ENCODE measurements at places on chromosomes 3 and 15.

- DNase-seq = no peak
Measured at GRCh38 chr3:195154111-195154791, 116.7 kb downstream of the XXYLT1 start.

- no peak for DNase-seq
Measured at GRCh38 chr15:85733416-85733815, 61.3 kb downstream of the KLHL25 start.

DNA sequence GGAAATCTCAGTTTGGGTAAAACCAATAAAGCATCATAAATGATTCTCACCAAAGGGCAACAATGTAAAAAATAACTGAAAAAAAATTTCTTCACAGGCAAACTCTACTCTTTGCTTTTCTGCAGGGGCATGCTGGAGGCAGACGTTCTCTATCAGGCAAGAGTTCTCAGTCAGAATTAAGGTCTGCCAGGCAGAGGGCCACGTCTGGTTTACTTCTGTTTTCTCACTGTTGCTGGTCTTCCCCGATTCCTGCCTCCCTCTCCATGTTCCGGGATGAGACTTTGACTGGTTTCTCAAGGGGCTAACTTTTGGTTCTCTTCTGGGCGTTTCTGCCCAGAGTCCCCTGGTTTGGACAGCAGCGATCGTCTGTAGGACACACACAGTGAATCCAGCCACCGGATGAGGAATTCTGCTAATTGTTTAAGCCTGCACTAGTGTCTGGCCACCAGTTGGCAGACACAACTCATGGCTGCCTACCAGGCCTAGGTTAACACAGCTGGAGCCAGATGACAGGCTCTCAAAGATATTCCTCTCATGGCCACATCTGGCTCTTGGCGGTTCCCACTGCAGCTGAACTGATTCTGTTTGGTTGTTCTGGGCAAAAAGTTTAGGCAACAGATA lies 273.1 kb downstream of the FOXP1 start:
- no peak for DNase-seq

DNA sequence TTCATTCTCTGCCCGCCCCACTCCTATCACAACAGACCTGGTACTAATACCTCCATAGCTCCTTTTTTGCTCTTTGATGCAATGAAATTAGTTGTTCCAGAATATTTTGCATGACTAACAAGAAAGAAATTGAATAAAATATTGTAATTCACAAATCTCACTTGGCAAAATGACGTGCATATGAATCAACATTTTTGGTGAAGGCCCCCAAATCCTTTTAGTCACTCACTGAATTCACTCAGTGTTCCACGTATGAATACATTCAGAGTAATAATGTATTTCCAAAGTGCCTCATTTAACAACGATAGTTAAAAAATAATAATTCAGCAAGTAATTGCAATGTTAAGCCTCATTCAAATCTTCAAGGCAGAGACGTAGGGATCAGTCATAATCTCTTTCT lies 148.6 kb upstream of the STRIT1 start:
- DNase-seq = no peak

DNA sequence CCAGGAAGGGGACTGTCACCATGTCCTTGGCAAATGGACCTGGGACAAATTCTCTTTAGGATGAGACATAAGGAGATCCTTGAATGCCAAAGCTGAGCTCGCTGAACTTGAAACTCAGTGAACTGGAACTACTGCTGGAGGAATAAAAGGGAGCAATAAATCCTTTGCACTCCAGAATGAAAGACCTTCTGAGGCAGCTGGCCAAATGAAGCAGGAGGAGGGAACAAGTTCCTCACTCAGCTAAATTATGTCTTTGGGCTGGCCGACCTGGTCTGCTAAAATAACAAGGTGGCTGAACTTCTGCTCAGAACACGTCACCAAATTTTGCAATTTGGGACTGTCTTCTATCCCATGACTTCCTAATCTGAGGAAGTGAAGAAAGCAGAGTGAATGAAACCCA lies 314.7 kb downstream of the LPP start:
- DNase-seq = no peak

DNA sequence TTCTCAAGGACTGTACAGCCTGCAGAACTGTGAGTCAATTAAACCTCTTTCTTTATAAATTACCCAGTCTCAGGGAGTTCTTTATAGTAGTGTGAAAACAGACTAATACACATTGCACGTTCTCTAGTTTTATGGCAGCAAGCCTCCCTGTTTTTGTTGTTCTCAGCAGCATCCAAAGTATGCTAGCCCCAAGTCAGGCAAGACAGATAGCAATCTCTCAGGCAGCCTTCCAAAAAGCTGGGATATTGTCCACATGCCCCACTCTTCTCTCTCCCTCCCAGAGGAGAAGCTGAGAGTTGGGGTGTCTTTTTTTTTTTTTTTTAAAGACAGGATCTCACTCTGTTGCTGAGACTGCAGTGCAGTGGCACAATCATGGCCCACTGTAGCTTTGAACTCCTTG lies 130.6 kb downstream of the ISL2 start:
- DNase-seq = no peak

- DNase-seq = no peak
Measured at GRCh38 chr3:131796111-131796510, 238.7 kb downstream of the CPNE4 start.

GRCh38 chr3:184384856-184385422 lies 5.1 kb downstream of the CHRD start:
- DNase-seq = no peak

GRCh38 chr3:69871868-69872267 lies 127.7 kb upstream of the SAMMSON start:
- DNase-seq = no peak

DNA sequence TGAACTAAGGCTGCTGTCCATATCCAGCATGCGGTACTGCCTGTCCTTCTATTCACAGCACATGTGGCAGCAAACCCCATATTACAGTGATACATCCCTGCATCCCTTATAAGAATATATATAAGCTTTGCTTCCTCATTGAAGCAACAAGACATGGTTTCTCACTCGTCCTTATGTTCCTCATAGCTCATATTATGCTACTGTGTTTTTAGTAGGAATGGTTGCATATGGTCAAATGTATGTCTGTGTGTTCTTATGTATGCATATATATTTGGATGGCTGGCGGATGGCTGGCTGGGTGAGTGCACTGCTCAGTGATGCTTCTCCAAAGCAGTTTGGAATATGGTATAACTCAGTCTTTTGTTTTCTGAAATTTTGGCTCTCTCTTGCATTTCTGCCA lies 254.9 kb downstream of the LPP start:
- no peak for DNase-seq

GRCh38 chr3:110243081-110243480 lies 828.5 kb upstream of the NECTIN3 start:
- DNase-seq = no peak

DNA sequence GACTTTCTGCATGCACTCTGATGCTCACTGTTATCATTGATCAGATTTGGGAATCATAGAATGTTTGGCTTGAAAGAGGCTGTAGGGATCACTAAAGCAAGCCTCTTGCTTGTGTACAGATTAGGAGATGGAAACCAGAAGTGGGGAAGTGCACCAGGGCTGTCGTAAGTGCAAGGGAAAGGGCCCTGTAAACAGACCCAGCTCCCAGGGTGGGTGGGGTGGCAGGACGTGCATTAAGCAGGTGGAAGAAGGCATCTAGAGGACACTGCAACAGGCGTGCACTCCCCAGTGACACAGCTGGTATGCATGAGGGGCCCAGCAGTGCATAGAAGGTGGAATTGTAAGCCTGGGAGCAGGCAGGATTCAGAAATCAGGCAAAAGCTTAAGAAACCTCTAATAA lies 58.0 kb upstream of the SLC7A14 start:
- DNase-seq = no peak

- no peak for DNase-seq
Measured at GRCh38 chr3:67389176-67389575, 265.2 kb downstream of the SUCLG2 start.
